ENCODE measurements at places on chromosomes 4 and X.

- DNase-seq = peak; percentile 7
Measured at GRCh38 chrX:57918750-57919436, 8.6 kb upstream of the ZXDA start.

GRCh38 chrX:6768881-6769280, 234.0 kb upstream of the VCX3A start:
- no peak for DNase-seq

GRCh38 chrX:4905576-4905975, 1192.1 kb upstream of the PRKX start:
- DNase-seq = no peak

DNA sequence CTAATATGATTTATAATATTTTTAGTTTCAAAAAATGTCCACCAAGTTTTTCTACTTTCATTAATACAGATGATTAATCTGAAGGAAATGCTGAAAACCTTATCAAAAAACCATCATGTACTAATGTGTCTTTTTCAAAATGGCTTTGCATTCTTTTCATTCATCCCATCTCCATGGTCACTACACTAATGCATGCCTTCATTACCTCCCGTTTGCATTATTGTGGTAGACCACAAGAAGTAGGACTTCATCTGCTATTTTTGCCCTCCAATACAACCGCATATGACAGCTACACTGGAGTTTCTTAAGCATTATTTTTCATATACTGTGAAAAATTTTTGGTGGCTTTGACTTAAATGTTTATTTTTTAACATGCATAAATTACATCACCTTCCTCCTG, 37.9 kb upstream of the FSTL5 start:
- no peak for DNase-seq

DNA sequence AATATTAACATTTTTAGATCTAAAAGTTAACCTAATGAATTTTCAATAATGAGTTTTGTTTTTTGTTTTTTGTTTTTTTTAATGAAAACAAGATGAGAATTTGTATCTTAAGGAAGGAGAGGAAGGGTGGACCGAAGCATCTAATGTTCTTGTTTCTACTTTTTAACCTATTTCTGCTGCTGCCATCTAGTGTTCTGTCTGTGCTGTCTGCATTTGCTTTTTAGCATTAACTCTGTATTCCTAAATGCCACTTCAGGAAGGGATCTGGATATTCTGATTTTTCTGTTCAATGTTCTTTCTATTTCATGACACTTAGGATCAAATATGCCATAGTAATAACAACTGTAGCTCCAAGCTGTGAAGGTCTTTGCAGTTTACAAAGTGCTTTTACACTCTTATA, 161.7 kb downstream of the BRWD3 start:
- no peak for DNase-seq

- DNase-seq = no peak
Measured at GRCh38 chr4:94486372-94486801, 34.6 kb downstream of the PDLIM5 start.

DNA sequence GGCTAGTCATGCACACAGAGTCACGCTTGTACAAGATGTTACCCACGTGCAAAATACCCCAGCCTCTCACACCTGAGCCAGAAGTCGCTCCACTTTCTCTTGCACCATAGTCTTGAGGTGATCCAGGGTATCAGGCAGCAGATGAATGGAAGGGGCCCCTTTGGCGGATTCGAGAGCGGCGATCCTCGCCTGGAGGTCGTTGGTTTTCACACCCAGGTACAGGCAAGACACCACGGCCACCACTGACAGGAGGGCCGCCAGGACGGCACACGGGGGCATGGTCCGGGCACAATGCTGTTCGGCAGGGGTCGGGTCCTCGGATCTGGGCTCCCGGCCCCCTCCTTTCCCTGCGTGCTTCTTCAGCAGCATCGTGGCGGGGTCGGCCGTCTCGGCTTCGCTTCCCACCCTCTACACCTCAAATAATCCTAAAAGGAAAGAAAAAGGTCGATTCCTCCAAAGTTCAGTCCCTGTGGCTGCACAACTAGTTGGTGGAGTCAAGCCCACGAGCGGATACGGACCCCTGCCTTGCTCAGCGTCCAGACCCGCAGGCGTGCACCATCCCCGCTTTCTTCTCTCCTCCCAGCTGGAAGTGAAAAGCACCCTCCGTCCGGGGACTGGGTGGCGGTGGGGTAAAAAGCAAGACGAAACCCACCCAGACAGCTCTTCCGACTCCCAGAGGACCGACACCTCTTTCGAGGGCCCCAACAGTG, 652 bp downstream of the COL25A1 start:
- DNase-seq = no peak

DNA sequence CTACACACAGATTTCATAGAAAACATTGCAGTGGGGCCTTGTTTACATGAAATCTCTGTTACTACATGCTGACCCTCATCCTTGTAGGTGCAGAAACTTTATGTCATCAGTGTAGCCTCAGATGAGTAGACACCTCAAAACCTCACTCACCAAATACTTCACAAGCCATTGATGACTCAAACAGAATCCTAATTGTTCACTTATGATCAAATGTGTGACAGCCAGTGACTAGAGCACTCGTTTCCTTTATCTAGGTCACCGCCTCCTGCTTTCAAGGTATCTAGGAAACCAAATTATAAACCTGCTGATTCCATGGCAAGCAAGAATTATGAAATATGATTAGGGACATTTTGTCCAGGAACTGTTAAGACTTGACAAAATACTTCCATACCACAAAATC, 255.8 kb upstream of the GPRIN3 start:
- DNase-seq = no peak

DNA sequence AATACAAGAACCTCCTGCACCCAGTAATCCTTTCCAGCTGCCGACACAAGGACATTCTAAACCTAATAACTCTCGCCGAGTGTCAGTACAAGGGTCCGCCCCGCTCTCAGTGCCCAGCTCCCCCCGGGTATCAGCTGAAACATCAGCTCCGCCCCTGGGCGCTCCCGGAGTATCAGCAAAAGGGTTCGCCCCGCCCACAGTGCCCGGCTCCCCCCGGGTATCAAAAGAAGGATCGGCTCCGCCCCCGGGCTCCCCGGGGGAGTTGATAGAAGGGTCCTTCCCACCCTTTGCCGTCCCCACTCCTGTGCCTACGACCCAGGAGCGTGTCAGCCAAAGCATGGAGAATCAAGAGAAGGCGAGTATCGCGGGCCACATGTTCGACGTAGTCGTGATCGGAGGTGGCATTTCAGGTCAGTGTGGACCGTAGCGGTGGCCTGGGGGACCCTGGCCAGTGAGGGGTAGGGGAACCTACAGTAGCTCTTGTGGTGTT, at the start of gene MAOA:
Gene MAOA (plus strand): TSS at position 295 of the 490 bp plus-strand sequence. CDS start 43 bp downstream, at position 338.
- peak; percentile 12 for DNase-seq

- no peak for DNase-seq
Measured at GRCh38 chr4:172042714-172043114, 229.5 kb downstream of the GALNTL6 start.

GRCh38 chr4:24547979-24548378, 36.4 kb downstream of the DHX15 start:
- DNase-seq = no peak

DNA sequence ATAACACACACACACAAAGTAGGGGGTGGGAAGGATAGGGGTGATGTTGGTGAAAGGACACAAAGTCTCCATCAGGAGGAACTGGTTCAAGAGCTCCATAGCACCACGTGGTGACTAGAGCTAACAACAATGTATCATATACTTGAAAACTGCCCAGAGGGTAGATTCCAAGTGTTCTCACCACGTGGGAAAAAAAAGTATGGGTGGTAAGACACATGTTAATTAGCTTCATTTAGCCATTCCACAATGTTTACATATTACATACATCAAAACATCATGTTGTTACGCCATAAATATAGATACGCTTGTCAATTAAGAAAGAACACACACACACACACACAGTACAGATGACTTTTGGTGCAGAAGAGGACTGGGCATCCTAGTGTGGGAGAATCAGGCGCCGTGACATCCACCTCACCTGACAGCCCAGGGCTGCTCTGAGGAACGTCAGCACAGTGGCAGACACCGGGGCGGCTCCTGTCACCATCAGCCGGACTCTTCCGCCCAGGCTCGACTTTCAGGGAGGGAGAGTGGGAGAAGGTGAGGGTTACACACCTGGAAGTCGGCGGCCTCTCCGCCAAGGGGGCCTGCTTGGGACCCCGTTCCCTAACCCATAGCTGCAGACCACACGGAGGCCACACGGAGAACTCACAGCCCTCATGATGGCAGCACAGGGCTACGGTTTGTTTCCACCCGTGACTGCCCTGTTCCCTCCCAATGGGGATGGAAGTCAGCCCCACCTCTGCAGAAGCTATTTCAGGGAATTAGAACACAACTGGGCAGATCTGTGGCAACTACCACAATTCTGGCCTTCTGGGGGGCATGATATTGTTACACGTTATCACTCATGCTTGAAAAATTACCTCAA, 31.8 kb upstream of the CENPU start:
- no peak for DNase-seq

- DNase-seq = no peak
Measured at GRCh38 chrX:105349476-105349875, 129.0 kb upstream of the TEX13A start.

GRCh38 chrX:118971552-118971951, 2.9 kb upstream of the LONRF3 start:
- DNase-seq = no peak

DNA sequence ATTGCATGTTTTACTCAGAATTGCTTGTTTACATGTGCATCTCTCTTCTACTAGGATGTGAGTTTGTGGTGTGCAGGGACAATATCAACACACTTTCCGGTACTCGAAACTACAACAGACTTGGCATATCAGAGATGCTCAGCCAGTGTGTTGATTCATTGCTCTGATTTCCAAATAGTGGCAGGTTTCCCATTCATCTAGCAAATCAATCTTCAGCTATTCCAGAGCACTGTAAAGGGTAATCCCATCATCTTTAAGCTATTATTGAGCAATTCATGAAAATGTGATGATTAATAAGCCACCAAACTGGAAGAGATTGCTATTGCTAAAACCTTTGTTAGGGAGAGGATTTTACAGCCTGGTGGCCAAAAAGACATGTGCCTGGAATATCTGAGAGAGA, 574.2 kb upstream of the CPEB2 start:
- DNase-seq = no peak

DNA sequence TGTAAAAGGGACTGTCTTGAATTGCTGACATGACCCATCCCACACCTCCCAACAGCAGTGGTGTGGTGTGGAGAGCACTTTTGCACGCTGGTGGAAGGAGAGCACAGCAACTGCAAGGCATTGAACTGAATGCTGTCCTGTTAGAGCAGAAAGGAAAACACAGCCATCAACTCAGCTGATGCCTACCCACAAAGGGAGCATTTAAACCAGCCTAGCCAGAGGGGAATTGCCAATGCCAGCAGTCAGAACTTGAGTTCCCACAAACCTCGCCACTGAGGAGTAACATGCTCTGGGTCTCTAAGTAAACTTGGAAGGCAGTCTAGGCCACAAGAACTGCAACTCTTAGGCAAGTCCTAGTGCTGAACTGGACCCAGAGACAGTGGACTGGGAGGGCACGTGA, 31.9 kb downstream of the MAGED4 start:
- DNase-seq = no peak

GRCh38 chr4:176308441-176308840, 11.3 kb upstream of the SPCS3 start:
- no peak for DNase-seq

DNA sequence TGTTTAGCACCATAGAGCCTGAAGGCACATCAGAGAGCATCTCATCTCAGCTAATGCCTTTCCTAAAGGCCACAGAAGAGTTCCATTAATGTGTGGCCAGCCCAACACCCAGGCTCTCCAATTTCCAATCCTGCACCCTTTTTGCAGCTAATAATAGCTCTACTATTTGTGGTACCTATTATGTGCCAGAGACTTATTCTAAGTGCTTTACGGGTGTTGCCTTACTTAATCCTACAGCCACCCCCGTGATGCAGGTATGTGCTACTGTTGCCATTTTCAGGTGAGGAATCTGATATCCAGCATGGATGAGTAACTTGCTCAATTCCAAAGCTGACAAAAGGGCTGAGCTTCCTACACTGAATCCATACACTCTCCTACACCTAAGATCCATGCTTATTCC, 217.6 kb upstream of the GALNT7 start:
- DNase-seq = no peak

DNA sequence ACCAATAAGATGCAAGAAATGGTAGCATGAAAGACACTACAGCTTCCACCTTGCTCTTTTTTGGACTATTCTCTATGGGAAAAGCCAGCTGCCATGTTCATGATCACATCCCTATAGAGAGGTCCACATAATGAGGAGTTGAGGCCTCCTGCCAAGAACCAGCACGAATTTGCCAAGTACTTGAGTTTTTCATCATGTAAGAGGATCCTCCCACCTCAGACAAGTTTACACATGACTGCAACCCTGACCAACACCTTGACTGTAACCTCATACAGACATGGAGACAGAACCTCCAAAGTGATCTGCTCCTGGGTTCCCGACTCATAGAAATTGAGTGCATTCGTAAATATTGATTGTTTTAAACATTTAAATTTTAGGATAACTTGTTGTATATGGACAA, 135.2 kb upstream of the TSPAN5 start:
- no peak for DNase-seq

DNA sequence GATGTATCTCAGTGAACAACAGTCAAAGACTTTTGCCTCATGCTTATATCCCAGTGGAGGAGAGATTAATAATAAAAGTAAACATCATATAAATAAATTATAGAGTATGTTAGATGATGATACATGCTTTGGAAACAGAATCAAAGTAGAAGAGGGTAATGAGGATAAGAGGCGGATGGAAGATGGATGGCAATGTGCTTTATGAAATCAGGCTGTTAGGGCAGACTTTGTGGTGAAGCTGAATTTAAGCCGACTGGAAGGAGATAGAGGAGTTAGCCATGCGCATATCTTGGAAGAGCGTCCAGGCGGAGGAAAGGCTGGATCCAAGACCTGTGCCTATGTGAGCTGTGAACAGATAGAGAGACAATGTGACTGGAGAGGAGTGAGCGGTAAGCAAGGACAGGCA, 74.9 kb upstream of the GUCY1A1 start:
- DNase-seq = no peak

DNA sequence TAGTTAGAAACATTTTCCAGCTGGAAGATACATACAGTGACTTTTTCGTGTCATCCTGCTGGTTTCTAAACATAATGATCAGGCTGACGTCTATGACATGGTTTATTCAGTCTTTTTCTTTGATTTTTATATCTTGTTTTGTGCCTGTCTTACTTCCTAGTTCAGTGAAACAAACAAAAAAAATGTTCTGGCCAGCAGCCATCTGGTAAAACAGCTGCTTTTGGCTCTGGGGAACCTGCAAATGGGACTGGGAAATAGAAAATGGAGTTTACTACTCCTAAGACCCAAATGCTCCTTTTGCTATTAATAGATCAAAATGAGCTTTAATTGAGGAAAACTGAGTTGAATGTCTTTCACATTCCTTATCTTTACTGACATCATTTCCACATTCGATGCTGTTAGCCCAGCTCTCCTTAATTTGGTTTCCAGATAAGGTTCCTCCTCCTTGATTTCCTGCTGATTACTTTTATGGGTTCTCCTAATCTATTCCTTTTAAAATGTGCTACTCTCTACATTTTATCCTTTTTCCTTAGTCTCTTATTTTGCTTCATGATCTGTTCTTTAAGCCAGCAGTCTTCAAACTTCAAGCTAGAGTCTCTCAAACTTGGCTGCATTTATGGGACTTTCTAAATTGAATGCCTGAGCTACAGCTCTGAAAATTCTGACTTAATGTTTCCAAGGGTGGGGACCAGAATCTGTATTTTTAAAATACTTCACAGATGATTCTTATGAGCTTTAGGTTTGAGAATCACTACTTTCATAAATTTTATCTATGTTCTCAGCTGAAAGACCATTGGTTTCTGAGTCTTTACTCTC, 499.5 kb downstream of the ANKRD50 start:
- no peak for DNase-seq

Measured in T1000 (cell line).